NCI-H2081 treated with DMSO at 0.1 percent for 48 hours (cell line): ENCODE measurements at places on chromosomes 13 and 19.

- DNase-seq = no peak
Measured at GRCh38 chr19:30670562-30671366, 298.6 kb downstream of the ZNF536 start.

- no peak for DNase-seq
Measured at GRCh38 chr13:63396746-63397145, 1981.1 kb upstream of the PCDH20 start.

DNA sequence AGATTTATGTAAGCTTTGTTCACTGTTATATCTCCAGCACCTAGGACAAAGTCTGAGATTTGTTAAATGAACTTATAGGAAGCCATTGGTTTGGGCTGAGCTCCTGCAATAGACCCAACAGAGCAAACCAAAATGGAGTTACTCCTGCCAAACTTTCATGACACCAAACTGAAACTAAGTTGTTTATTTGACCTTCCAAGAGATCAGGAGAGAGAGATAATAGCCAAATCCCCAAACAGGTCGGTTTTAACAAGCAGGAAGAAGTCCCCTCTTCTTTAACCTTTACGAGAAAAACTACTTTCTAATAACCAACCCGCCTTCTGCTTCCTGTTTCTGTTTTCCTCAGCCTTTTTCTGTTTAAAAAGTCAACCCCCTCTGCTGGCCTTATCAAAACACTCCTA, 54.9 kb upstream of the ATP12A start:
- no peak for DNase-seq

- no peak for DNase-seq
Measured at GRCh38 chr13:37884674-37885073, 15.1 kb upstream of the TRPC4 start.

DNA sequence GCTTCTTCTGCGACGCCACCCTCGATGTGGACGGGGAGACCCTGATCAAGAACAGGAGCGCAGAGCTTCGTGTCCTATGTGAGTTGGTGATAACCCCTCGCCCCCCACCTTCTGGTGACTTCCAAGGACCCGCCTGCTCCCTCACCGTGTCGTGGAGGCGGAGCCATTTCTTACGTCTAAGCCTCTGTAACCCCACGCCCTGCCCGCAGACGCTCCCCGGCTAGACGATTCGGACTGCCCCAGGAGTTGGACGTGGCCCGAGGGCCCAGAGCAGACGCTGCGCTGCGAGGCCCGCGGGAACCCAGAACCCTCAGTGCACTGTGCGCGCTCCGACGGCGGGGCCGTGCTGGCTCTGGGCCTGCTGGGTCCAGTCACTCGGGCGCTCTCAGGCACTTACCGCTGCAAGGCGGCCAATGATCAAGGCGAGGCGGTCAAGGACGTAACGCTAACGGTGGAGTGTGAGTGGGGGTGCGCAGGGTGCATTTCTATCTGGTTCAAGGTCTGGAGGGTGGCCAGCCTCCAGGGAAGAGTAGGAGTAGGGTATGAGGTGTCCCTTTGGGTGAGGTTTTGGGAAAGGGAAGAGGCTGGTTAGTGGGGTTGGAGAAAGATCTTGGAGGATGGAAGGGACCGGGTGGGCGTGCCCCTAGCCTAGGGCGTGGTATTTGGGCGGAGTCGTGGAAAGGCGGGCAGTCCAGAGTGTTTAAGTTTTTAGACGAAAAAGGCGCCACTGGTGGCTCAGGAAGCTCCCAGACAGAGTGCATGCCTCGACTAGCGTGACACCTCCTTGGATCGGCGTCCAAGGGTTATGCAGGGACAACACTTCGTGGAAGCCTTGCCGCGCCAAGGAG, 3.3 kb downstream of the ICAM5 start:
- DNase-seq = no peak

DNA sequence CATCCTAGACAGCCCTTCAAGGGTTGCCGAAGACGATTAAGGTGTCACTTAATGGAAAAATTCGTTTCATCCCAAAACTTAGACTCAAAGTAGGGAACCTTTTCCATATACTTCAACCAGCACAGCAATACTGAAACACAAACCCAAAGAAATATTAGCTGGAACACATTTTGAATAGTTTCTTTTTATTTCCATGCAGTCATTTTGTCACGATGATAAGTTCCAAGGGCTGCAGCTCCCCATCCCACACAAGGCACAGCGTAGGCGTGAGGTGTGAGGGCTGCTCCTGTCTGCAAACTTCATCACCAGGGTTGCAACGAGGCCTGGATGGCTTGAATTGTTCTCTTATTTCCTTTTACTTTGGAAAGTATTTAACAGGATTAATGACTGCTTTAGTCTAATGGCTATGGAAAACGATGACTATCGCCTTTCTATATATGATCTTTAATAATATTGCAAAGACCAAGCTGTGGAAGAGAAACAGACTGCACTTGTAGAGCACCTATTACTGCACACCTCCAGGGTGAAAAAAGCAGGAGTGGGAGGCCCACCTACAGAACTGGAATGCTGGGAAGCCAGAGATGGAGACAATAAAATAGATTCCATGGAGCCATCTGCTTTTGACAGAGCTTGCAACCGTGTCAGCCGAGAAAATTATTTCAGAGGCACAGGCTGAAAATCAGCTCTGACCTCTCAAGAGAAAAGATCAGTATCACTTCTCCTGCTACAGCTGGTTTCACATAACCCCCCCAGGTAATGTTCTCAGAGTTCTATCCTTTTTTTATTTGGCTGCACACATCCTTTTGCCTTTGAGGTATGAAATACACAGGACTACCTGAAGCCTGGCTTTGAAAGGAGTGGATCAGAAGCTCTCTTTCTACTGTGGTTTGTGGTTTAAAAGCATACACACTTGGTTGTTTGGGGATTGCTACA, 274.5 kb upstream of the NBEA start:
- no peak for DNase-seq

DNA sequence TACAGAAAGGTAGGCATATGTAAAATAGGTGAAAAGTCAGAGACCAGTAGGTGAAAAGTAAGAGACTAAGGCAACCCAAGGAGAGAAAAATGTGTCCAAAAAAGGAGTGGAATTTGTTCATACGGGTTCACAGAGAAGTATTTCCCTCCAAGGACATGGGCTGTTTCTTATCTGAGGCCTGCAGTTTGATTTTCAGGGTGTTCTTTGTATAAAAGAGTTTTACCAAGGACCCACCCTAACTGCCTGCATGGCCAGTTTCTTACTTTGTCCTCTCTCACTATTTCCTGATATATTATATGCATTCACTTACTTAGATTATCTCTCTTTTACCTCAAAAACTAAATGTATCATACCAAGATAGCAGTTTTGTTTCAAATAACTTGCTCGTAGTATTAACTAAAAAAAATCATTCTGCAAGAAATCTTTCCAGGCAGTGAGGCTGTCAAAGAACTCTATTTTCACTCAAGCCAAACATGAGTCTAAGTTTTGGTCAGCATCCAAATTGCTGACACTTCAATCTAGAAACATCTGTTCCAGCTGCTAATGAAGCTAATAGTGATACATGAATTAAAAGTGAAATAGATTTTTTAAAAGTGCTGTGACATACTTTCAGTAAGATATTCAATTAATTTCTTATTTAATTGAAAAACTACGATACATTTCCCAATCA, 141.4 kb upstream of the SGCG start:
- no peak for DNase-seq

DNA sequence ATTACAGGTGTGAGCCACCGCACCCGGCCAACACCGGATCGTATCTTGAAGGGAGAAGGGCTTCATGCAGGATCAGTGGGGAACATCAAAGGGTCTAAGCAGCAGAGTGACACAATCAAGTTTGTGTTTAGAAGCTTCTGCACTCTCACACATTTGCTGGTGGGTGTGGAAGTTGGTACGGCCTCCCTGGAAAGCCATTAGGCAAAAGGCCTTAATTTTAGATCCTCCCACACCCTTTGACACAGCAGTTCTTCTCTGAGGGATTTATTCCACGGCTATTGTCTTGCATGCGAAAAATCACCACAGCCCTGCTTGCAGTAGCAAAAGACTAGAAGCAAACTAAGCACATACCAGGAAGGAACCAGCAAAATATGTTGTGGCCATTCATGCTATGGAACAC, 18.3 kb upstream of the SLC1A5 start:
- DNase-seq = no peak
